Renal pelvis (tissue), 12 donors: ENCODE measurements at places on chromosomes 6 and 20. TPM values are rescaled to one million over a fixed set of nuclear protein-coding genes. Genes with fewer than 3 reads are reported as not detected.

GRCh38 chr20:59443550-59443949, 143.1 kb downstream of the EDN3 start:
- no peak for DNase-seq

POLR1H gene
- polyA plus RNA-seq, result 39.1 TPM

POLR1C gene
- polyA plus RNA-seq, result 39.8 TPM

GRCh38 chr6:15663130-15663871, 473 bp upstream of the DTNBP1 start:
- DNase-seq, result no peak

GRCh38 chr6:78528926-78529325, 338.4 kb upstream of the IRAK1BP1 start:
- no peak for DNase-seq

- no peak for DNase-seq
These were observed 198.8 kb upstream of the OPRM1 start for GRCh38 chr6:153840039-153840850.

ANKRD66 gene
- not detected for polyA plus RNA-seq

DNA sequence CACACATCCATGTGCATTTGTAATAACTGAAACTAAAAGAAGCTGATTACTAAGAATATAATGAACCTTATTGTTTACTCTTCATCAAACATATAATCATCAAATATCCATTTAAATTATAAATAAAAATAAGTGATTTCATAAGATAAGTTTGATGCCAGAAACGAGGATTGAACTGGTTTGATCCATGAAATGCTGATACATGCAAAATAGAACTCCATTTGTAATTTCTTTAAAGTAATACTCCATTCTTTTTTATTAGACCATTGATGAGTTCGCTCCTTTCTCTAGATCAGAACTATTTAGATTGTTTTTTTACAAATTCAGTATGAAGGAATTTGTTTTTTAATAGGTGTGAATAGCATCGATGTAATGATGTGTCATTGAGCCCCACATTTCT, 57.6 kb downstream of the EYS start:
- DNase-seq, result no peak

DNA sequence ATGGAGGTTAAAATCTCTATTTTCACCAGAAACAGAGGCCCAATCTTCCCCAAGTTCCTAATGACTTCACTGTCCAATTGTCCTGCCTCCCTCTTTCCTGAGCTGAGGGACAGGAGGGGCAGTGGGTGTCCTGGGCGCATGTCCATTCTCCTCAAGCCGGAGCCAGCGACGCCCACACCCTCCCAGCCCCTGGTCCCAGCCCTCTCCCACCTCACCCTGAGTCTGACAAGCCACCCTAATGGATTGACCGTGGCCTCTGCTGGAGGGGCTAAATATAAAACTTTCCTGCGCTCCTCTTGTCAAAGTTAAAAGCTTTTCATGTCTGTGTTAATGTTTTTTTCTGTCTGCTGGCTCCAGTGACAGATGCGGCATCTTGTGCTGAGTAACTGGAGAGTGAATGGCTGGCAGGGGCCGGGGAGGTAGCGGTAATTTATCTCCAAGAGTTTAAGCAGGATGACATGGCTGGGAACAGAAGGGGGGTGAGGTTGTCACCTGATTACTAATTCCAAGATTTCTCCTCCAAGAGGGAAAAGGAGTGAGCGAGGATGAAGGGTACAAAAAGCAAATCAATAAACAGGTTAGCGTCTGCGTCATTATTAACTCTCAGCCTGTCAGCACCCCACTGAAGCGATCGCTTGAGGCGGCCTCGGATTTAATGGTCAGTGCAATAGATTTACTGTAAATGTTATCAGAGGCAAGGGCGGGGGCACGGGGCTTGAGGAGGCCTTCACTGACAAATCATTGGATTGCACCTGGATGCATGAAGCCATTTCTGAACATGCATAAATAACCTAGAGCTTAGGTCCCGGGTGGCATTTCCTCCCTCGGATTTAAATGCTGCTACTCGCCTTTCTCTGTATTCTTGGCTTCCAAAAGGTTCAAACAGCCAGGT, 118.1 kb upstream of the MAFB start:
- DNase-seq, result peak; percentile 59

- DNase-seq, result no peak
These were observed at the start of gene SLC32A1 for GRCh38 chr20:38723848-38724625. TSS of gene SLC32A1 (plus strand) at chr20:38724486. CDS start at chr20:38724725, 239 bp downstream.

DNA sequence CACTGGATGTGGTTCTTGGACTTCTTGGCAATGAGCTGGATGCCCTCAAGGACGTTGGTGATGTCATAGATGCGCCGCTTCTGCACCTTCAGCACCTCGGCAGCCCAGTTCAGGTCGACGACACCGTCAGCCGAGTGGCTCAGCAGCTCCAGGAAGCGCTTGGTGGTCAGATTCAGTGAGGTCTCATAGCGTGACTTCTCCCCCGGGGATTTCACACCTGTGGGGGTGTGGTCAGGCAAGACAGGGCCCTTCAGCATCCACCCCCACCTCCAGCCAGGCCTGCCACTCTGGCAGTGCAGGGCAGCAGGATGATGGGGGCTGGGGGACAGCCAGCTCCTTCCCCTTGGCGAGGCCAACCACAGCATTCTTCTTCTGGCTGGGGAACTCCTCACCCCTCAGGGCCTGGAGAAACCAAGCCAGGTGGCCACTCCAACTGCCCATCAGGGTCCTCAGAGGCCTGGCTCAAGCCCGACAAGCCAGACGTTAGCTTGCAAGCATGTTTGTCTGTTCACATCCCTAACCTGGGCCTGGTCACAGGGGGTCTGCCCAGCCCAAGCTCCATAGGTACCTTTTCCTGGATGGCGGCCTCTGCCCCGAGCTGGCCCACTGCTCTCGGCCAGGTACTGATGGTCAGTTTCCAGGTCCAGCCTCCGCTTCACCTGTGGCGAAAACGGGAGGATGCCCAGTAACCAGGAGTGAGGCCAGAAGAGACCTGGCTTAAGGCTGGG, 5.7 kb upstream of the NECAB3 start:
- DNase-seq, result no peak

DNA sequence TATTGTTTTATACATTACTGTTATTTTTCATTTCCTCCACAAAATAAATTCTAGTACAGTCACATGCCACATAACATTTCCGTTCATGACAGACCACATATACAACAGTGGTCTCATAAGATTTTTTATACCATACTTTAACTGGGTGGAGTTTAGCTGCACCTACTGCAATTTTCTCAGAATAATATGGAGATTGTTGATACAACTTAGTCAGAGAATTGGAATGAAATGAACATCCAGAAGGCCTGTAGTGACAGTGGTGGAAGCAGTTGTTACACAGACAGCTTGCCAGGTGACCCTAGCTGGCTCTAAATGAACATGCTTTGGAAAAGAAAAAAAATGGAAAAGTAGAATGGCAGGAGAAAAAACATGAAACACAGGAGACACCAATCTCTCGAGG, 183.2 kb upstream of the TCF21 start:
- no peak for DNase-seq

DNA sequence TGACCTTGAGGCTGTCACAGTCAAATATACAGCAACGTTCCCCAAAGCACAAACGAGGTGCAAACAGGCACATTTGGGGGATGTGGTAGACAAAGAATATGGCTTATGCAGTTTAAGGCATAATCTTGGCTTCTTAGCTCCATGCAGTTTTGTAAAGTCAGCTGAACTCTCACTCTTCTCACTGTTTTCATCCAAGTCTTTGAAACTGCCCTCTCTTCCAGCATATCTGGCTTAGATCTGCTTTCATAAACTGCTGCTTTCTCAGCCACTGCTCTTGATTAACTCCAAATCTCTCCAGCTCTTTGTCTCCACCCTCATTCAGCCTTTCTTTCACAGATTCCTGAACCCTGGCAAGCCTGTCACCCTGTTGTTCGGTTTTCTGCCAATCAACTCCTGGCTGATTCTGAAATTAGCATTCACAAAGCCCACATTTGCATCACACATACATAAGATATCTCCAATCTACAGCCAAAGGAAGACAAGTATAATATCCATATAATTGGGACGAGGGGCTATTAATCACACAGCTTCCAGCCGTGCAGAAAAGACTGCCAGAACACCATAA, 301.1 kb upstream of the RNF217 start:
- DNase-seq, result no peak

DNA sequence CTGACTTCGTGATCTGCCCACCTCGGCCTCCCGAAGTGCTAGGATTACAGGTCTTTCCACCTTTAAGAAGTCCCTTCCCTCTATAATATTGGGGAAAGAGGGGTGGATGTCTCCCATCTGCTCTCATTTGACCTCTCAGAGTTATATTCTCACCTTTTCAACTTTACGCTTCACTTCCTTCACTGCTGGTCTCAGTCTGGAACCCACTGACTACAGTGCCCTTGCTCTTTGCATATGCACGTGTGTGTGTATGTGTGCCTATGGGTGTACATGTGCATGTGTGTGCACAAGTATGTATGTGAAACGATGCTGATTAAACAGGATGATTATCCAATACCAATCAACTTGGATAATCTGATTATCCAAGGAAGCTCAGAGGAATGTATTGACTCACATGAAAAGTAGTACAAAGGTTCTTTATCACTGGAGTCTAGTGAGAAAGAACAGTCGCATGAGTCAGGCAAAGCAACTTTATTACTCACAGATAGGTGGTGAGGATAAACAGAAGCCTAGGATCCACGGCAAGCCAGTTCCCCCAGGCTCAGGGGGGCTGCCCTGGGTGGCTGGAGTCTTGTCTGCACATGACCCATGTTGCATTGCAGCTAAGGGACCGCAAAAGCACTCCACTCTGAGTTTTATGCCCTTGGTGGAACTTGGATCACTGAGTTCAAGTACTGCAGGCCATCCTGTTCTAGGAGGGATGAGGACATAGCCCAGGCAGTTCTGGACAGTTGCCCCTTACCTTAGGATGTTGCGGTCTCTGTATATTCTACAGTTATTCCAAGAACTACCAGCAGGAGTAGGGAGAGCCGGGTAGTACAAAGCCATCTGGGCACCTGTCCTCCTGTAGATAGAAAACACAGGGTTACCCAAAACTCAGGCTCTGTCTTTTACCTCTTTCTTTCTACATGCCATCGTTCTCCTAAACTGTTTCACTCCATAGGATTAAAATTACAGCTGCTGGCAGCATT, 50.9 kb downstream of the SNRNP48 start:
- DNase-seq, result no peak

GRCh38 chr20:37745553-37745952, 51.7 kb downstream of the CTNNBL1 start:
- no peak for DNase-seq

DNA sequence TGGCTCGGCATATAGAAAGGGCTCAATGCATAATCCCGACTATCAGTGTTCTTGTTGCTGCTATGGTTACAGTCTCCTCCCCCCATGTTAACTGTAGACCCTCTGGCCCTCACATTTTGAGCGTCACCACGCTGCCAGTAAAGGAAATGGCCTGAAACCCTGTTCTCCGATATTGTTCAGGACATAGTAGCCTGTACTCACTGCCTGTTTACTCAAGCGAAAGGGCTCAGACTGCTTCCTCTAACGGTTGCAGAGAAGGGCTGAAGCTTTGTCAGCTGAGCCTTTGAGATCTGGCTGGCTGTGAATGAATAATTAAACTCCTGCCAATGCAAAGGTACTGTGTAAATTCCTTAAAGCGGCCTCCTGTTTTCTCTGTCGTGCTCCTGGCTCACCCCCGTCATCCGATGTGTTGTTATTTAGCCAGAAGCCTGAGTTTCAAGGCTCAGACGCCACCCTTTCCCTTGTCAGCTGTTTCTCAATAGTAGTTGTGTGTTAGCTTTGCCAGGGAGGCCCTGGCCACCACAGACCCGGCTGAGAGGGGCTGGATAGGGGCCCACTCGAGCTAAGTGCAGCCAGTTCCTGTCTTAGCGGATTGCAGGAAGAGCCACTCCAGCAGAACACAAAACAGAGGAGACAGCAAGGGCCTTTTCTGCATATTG, 31.2 kb upstream of the RALGAPA2 start:
- DNase-seq, result peak; percentile 43

DNA sequence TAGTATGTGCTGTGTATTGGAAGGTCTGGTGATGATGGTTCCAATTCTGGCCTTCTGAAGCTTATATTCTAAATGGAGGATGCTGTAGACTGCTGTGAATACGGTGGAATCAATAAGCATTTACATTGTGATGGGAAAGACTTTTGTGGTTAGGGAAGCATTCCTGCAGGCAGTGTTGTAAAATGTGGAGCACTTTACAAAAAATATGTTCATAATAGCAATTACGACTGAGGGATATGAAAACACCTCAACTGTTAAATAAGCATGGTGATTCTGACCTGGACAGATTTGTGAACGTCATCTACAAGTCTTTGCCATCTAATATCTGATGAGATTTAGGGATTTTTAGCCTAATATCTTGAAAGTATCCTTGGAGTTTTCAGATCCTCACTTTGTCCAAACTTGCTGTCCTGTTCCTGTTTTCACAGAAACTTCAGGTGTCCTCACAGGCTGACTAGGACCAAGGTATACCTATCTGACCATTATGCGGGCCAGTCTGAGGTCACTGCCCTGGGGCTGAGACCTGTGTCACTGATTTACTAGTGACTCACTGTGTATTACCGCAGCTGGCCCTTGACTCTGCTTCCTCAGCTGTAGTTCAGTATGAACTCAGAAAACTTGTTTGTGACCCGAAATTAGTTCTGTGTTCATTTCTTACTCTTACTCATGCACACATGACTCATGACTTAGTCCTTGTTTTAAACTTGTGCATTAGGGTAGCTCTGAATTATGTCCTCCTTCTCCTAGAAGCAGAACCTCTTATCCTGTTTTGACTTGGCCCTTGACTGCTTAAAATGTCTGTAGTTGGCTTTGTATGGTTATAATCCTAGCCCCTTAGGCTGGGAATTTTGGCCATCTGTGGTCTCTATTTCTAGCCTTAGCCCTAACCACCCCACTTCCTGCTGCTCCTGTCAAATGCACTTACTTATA, 343.0 kb downstream of the CDKAL1 start:
- DNase-seq, result no peak

CLVS2 gene
- 0.24 TPM for polyA plus RNA-seq

CEP162 gene
- 23.3 TPM for polyA plus RNA-seq

SPAG4 gene
- 2.6 TPM for polyA plus RNA-seq

- DNase-seq, result no peak
These were observed 86.2 kb downstream of the SMAP1 start for GRCh38 chr6:70753870-70754380.

GRCh38 chr6:14692208-14692607, 553.7 kb upstream of the JARID2 start:
- DNase-seq, result no peak

- DNase-seq, result no peak
These were observed 297.1 kb downstream of the PRL start for GRCh38 chr6:21999741-22000140.
